GM23248 (cell line): ENCODE measurements at places on chromosomes 1 and 21. TPM values are rescaled to one million over a fixed set of nuclear protein-coding genes. Genes with fewer than 3 reads are reported as not detected.
A peak's percentile ranks its signal among the peaks of the same experiment; 100 is the strongest.

DNA sequence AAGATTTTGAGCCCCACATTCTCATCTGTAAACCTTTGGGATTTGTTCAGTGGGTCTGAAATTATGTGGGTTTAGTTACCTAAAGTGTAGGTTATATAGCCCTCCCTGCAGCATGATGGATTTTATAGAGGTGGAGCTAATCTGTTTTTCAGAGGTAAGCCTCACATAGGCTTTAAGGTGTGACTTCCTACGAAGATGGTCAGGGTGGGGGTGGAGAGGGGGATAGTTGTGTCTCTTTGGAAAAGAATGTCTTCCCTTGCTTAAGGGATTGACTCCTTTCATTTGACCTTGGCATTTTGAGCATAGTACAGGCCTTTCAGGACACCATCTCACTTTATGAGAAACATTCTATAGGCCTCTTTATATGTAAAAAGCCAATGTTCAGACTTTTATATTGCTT is 3.4 kb downstream of the CACHD1 start:
- no peaks in the 10 kb centered on the region for H3K27me3 ChIP-seq
- no peak for DNase-seq
- peaks cover 22% of the 10 kb centered on the region for H3K4me1 ChIP-seq

- no peak overlapping the region for H3K4me3 ChIP-seq
- H3K4me1 ChIP-seq, result peaks cover 18% of the 10 kb centered on the region
These were observed 2.2 kb upstream of the IRF6 start for GRCh38 chr1:209808059-209808581.

DNA sequence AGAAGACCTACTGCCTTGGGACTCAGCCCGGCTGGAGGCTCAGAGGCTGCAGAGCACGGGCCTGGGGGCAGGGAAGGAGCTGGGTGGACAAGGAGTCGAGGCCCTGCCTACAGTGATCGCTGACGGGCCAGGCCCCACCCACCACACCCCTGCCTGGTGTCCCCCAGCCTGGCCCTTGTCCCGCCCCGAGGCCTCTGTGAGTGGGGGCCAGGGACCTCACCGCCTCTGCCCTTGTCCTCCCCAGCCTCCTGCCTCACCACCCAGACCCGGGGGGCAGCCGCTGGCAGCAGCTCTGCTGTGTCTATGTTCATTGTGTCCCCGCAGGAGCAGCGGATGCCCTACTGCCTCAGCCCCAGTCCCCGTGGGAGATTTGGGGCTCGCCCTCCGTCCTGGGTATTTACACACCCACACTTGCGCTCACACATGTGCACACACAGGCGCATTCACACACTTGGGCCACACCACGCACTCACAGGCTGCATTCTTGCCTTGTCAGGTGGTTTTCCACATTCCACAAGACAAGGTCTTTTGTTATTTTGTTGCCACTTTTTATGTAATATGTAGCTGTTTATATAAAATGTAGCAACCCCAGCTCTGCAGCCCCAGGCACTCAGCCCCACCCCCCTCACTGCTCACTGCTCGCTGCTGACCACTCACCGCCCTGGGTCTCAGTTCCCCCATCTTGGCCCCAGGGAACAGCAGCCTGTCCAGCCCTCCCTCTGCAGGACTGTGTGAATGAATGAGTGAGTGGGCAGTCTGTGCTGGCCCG is 7.3 kb downstream of the PFKL start:
- no peak overlapping the region for H3K27ac ChIP-seq
- no peaks in the 10 kb centered on the region for H3K27me3 ChIP-seq
- no peak overlapping the region for H3K4me3 ChIP-seq
- no peaks in the 10 kb centered on the region for H3K36me3 ChIP-seq
- no peak for DNase-seq
- no peaks in the 10 kb centered on the region for H3K4me1 ChIP-seq

GRCh38 chr21:29406385-29406784 is 107.7 kb downstream of the BACH1 start:
- no peak overlapping the region for H3K27ac ChIP-seq
- no peak for DNase-seq
- no peaks in the 10 kb centered on the region for H3K4me1 ChIP-seq
- H3K4me3 ChIP-seq, result no peak overlapping the region

DNA sequence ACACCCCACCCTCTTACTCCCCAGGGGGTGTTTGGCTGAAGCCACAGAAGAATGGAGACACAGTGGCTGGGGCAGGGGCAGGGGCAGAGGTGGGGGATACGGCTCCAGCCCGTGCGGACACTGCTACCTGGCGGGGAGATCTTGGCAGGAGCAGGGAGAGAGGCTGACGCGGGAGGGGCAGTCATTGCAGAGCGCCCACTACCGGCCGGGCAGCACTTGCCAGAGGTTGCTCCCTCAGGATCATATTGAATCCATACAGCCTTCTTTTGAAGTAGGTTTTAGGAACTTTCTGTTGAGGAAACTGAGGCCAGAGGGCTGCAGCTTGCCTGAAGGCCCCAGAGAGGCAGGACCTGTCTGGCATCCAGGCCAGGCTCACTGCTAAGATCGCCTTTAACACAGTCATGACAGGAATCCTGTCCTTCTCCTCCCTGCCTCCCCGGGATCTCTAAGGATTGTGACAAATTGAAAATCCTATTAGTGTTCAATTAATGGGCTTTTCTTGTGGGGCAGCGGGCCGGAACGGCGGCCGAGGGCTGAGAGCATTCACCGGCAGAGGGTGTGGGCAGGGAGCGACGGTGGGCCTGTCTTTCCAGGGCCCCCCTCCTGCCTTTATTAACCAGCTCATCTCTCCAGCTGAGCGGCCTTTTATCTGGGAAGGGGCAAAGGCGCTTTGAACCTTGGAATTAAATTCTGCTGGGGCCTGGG is 65.5 kb upstream of the WNT4 start:
- no peaks in the 10 kb centered on the region for H3K36me3 ChIP-seq
- peaks cover 74% of the 10 kb centered on the region for H3K27me3 ChIP-seq
- H3K4me3 ChIP-seq, result no peak overlapping the region

- H3K27me3 ChIP-seq, result no peaks in the 10 kb centered on the region
- no peak overlapping the region for H3K27ac ChIP-seq
- DNase-seq, result no peak
- no peaks in the 10 kb centered on the region for H3K36me3 ChIP-seq
- H3K4me1 ChIP-seq, result peaks cover 19% of the 10 kb centered on the region; the same call in 1 of the 2 replicates
These were observed 9.2 kb upstream of the TRAF3IP3 start for GRCh38 chr1:209746451-209747165.

The FCRL1 gene
- total RNA-seq, result not detected in 2 replicates

DNA sequence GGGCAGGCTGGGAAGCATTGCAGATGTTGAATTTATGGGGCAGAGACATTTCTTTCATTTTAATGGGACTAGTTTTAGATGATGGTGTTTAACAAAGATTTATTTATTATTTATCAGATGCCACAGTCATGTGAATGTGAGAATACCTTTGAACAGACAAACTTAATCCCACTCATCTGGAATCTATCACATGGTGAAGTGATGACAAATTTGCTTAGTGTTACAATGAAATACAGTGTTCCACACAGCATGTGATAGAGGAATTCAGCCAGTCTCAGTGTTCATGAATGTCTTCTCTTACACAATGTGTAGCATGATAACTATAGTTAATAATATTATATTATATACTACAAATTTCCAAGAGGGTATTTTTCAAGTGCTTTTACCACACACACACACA is 1361.7 kb upstream of the B3GALT2 start:
- H3K4me3 ChIP-seq, result no peak overlapping the region
- no peaks in the 10 kb centered on the region for H3K4me1 ChIP-seq
- no peak overlapping the region for H3K27ac ChIP-seq
- no peak for DNase-seq

The RGS16 gene
- 0.11 and 0.89 TPM in 2 replicates for total RNA-seq

The AGT gene
- total RNA-seq, result not detected in 2 replicates

DNA sequence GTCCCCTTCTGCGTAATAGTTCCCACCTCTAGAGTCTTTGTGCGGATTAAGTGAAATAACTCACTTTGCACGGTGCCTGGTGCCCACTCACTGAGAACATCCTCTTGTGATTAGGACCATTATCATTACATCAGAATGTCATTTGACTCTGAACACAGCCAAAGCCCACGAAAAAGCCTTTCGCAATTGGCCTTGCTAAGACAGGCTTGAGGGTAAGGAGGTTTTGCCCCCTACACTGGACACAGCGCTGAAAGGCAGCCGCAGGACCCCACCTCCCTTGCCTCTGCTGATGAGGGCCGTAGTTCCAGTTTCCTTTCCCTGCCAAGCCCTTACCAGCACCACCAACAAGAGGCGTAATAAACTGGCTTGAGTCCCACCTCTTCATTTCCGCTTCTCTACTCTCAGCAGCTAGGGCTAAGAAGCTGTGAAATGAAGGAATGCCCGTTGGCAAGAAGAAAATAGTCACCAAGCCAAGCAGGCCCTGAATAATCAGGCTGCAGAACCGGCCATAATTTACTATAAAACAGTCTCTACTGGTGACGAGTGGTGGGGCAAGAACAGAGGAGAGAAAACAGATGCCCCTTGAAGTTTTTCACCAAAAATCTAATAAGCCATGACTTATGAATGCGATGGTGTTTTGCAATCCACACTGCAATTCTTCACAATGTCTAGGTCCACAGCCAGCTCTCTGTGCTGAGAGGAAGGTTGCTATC is 53.1 kb downstream of the SH3GLB1 start:
- DNase-seq, result peak; percentile 87
- H3K27ac ChIP-seq, result peak overlapping the region; percentile 71
- no peaks in the 10 kb centered on the region for H3K27me3 ChIP-seq
- H3K4me1 ChIP-seq, result peaks cover 15% of the 10 kb centered on the region
- H3K4me3 ChIP-seq, result peak overlapping the region; percentile 60
- no peaks in the 10 kb centered on the region for H3K36me3 ChIP-seq

DNA sequence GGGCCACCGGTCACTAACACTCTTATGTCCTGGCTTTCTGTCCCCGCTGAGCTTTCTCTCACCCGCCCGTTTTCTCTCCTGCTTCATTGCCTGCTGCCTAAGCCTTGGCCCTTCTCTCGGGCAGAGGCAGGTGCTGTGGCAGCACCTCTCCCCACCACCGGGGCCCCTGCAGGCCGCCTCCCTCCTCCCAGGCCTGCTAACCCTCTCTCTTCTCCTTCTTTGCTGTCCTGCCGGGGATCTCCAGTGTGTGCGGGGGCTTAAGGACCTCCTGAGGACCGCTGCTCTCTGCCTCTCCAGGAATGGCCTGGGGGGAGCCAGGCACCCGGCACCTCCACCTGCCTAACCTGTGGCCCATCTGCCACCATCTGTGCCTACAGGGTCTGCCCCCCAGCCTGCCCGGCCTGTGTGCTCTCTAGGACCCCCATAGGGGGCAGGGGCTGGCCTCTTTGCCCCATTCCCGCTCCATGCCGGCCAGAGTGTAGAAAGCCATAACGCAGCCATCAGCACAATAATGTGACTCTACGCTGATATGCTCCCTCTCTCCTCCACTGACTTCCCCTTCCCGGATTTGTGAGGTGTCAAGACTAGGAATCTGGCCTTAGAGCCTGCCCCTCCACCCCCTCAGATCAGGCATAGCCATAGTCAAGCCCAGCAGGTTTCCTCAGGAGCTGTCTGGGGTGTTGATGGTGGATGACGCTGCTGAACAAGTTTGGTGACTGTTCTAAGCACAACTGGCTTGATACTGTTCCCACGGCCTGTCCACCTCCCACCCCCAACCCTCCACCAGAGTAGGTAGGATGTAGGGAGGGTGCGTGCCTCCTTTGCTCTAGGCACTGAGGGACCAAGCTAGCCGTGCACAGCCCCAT is 6.1 kb upstream of the SFN start:
- 0 out of 2 replicates have a peak, but pooled peaks cover 3% of the 10 kb centered on the region for H3K4me1 ChIP-seq
- no peaks in the 10 kb centered on the region for H3K27me3 ChIP-seq
- no peak for DNase-seq
- no peak overlapping the region for H3K4me3 ChIP-seq

GRCh38 chr1:73673971-73674370 is 524.0 kb downstream of the LRRIQ3 start:
- no peak overlapping the region for H3K4me3 ChIP-seq
- no peaks in the 10 kb centered on the region for H3K36me3 ChIP-seq
- no peak for DNase-seq
- no peak overlapping the region for H3K27ac ChIP-seq

The GUCA2B gene
- not detected in 2 replicates for total RNA-seq

GRCh38 chr1:207429963-207430362 is 24.2 kb upstream of the CR2 start:
- DNase-seq, result no peak
- no peaks in the 10 kb centered on the region for H3K36me3 ChIP-seq
- no peak overlapping the region for H3K4me3 ChIP-seq
- no peak overlapping the region for H3K27ac ChIP-seq
- H3K27me3 ChIP-seq, result peaks cover 16% of the 10 kb centered on the region
- no peaks in the 10 kb centered on the region for H3K4me1 ChIP-seq

- peak within 1 kb of the TSS; percentile 99 for H3K4me3 ChIP-seq
- no peaks in the 10 kb centered on the region for H3K27me3 ChIP-seq
- peaks cover 5% of the 10 kb centered on the region; the same call in 1 of the 2 replicates for H3K4me1 ChIP-seq
These were observed at the start of gene NAXE for GRCh38 chr1:156591432-156592157. Gene NAXE, plus strand, starts transcription at chr1:156591776. Its CDS starts 29 bp downstream, at chr1:156591805.

The A3GALT2 gene
- total RNA-seq, result not detected in 2 replicates

DNA sequence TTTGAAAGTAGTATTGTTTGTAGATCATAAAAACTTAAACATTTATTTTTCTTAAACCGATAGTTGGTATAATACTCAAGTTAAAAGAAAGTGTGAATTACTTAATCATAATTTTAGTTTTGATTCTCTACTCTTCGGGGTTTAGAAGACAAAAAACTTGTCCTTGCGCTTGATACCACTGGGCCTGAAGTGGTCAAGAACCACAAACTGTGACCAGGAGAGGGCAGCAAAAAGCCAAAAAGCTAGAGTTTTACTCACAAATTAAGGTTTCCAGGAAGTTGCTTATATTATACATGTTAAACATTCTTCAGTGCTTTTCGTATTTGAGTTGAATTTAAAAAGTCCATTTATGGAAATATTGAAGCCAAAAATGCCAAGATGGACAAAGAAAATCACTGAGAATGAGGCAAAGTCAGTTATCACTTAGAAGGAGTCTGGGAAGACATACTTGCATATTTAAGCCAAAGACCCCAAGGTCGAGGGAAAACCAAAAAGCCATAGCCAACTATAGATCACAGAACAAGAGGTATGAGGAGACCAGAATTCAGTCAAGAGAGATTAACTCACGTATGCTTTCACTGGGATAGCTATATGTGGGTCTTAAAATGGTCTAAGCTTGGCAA is 34.2 kb downstream of the EFCAB7 start:
- H3K4me3 ChIP-seq, result no peak overlapping the region
- H3K27ac ChIP-seq, result no peak overlapping the region
- no peaks in the 10 kb centered on the region for H3K36me3 ChIP-seq
- no peaks in the 10 kb centered on the region for H3K4me1 ChIP-seq
- DNase-seq, result peak; percentile 68
- H3K27me3 ChIP-seq, result no peaks in the 10 kb centered on the region

The CFAP141 gene
- total RNA-seq, result not detected in 2 replicates

The ACOT11 gene
- total RNA-seq, result 3.6 and 4.8 TPM in 2 replicates

DNA sequence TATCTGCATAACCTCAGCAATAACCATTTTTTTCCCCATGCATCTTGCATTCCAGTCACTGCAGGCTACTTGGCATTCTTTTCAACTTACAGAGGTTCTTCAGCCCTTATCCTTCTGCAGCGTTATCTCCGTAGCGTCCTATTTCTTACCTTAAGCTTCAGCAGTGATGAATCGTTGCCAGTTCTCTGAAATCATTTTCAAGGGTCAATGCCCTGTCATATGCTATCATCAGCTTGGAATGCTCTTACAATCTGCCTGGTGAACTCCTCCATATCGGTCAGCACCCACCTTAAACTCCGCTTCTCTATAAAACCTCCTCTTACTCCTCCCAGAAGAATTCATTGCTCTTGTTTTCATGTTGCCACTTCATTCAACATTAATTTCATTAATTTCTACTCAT is 105.1 kb upstream of the DPH5 start:
- H3K4me1 ChIP-seq, result peaks cover 1% of the 10 kb centered on the region; the same call in 1 of the 2 replicates
- no peak overlapping the region for H3K27ac ChIP-seq
- no peaks in the 10 kb centered on the region for H3K36me3 ChIP-seq
- DNase-seq, result peak; percentile 20

The TNFRSF4 gene
- not detected in 2 replicates for total RNA-seq

- H3K36me3 ChIP-seq, result no peaks in the 10 kb centered on the region
- no peak overlapping the region for H3K27ac ChIP-seq
- H3K27me3 ChIP-seq, result no peaks in the 10 kb centered on the region
- no peak for DNase-seq
- no peak overlapping the region for H3K4me3 ChIP-seq
- H3K4me1 ChIP-seq, result peaks cover 14% of the 10 kb centered on the region; the same call in 1 of the 2 replicates
These were observed 133.4 kb downstream of the NTNG1 start for GRCh38 chr1:107274227-107274626.
